NCI-H510A (cell line): ENCODE measurements at places on chromosomes 3 and 15.

GRCh38 chr3:63557912-63558311 lies 94.6 kb upstream of the SNTN start:
- no peak for DNase-seq

GRCh38 chr15:83012076-83012426 lies 612 bp upstream of the C15orf40 start:
- no peak for DNase-seq

- no peak for DNase-seq
Measured at GRCh38 chr3:59644479-59645402, 594.9 kb upstream of the CFAP20DC start.

DNA sequence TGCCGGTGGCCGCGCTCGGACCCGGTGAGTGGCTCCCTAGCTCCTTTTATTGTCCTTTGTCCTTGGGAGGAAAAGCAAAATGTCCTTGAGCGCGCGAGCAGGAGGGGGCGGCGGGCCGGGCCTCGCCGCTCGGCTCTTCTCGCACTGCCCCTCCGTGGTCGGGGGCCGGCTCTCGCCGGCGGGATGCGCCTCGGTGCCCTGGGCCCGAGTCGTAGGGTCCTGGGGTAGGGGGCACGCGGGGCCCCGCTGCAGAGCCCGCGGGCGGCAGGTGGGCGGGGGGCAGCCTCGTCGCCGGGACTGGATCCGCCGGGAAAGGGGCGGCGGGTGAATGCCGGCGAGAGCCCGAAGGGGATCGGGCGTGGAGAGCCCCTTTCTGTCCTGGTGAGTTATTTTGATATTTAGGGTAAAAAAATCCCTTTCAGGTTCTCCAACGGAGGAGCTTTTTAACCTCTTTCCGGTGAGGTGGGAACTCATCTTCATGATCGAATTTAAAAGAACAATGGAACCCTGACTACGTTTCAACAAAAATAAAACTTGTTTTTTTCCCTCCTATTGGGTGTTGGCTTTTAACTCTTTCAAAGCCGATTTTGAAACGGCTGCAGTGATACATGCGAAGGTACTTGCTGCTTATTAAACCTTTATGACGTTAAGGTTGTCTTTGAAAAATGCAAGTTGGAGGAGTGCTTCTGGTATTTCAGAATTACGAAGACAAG lies 16.8 kb upstream of the CHD2 start:
- DNase-seq: no peak

GRCh38 chr15:35654332-35654731 lies 108.4 kb upstream of the DPH6 start:
- DNase-seq: no peak

- DNase-seq: no peak
Measured at GRCh38 chr3:8301977-8302735, 199.5 kb upstream of the LMCD1 start.
